Transverse colon (tissue), 4 donors: ENCODE measurements at places on chromosomes 2 and 18.
A peak's percentile ranks its signal among the peaks of the same experiment; 100 is the strongest.

- no peak for DNase-seq
These were observed 4.6 kb downstream of the TBC1D8 start for GRCh38 chr2:101146535-101146934.

DNA sequence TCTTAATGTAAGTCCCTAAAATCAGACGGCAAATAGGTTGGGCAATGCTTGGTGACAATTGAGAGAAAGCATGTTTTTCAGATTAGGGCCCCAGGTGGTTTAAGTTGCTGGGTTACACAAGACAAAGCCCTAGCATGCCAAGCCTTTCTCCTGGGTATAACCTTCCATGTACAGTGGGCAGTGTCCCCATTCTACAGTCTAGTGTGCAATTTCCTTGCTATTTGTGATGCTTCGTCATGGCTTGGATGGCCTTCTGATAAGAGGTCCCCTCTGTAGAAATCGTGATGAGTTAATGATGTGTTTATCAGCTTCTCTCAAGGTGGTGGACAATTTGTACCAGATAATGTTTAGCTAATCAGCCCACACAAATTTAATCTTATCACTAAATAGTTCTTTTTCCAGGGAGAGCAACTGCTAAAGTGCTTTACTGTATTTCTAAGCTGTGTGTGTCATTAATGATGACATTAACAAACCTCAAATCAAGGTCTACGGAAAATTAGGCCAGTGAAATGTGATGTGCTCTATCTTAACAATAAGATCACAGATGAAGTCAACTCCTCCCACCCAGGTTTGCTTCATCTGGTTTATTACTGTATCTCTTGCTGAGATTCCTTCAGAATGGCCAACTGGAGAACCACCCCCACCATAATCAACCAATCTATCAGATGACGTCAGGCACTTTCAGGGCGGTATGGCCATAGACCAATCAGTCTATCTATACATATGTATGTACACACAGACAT, 61.7 kb downstream of the PLB1 start:
- no peak for DNase-seq

DNA sequence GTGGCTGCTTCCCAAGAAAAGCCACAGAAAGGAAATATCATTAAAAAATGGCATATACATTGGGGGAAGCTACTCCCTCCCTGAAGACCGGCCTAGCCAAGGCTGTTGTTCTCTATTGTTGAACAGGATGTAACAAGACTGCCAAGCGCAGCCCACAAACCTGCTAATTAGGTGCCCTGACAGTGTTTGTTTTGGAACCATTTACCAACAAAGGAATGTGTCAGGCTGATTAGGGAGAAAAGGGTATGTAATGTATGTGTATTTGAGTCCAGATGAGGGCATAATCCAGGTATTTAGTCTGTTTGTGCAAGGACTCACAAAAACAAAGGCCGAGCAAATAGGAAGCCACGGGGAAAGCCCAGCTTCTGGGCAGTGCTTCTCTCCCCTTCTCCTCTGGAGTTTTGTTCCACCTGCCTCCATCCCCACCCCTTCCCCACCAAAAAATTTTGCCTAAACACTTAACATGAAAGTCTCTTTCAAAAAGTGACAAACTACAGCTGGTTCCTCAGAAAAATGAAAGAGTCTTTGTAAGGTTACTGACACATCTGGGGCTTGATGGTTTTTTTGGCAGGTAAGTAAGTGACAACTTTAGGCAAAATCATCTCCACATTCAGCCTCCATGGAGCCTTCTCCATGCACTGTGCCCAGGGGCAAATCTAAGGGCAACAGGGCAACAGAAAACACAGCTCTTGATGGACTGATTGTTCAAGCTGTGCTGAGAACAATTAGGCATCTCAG, 78.3 kb upstream of the FZD5 start:
- peak; percentile 75 for DNase-seq

DNA sequence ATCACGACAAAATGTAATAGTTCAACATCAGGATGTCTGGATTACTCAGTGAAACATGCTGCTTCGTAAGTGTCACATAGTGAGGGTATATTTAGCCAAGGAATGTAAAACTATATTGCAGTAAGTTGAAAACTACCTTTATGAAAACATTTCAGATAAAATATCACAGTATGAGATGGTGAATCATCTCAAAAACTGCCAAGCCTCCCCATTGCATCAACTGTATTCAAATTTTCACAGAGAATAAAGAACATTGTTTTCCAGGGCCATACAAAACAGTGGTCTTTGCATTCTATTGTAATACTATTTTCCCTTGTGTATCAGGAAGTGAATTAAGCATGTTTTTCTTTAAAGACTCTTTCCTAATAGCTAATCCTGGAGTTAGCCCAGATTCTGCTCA, 47.6 kb upstream of the MSTN start:
- DNase-seq = no peak

DNA sequence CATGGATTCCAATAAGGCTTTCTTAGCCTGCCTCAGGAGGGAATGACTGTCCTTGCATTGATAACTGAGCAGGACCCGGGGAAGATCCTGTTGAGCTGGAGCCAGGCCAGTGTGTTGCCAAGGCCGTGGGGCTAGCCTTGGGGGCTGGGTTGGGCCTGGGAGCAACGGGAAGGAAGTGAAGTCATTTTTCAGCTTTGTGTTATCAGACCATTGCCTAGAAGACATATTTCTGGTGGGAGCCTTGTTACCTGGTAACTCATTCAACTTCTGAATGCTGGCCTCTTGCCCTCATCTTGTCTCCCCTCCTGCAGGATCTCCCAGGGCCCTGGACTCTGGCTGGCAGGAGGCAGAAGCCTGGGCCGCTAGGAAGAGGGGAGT, 92.7 kb upstream of the MGAT5 start:
- no peak for DNase-seq

GRCh38 chr2:219399716-219400478, 12.2 kb upstream of the DNPEP start:
- DNase-seq = no peak

DNA sequence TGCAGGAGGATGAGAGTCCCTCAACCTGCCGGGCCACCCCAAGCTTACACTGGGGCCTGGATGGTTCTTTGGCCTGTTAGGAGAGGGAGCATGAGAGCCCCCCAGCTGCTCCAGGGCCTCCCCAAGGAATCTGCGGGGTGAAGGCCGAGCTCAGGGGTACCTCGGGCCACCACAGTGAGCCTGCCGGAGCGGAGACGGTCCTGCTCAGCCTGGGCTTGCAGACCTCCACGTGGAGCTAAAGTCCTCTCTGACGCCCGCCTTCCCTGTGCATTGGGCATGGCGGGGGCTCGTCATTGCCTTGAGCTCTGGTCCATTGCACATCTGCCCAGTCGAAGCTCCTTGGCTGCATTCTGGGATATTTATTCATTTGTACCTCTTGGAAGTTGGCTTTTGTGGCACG, 62.7 kb downstream of the ASB1 start:
- DNase-seq = no peak

DNA sequence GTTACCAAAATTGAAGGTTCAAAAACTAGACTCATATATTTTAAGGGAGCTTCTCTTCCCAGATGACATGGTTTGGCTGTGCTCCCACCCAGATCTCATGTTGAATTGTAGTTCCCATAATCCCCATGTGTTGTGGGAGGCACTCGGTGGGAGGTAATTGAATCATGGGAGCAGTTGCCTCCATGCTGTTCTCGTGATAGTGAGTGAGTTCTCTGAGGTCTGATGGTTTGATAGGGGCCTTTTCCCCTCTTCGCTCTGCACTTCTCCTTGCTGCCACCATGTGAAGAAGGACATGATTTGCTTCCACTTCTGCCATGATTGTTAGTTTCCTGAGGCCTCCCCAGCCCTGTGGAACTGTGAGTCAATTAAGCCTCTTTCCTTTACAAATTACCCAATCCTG, 140.1 kb downstream of the MAIP1 start:
- no peak for DNase-seq

DNA sequence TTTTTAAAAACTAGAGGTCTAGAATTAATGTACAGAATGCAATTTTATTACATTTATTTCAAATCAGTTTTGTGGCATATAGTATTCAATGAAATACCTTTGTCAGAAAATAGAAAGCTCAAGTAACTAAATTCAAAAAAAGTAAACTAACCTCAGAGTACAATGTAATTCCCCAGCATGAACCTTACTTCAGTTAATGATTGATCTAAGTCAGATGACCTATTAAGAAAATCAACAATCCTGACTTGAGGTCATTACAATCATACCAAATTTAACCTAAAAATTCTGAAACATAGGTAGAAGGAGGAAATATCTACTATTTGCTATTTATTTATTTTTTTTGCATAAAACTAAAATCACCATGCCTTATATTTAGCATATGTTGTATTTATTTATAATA, 142.9 kb downstream of the CCDC102B start:
- DNase-seq = no peak
